ENCODE measurements at places on chromosomes 7 and 10.

DNA sequence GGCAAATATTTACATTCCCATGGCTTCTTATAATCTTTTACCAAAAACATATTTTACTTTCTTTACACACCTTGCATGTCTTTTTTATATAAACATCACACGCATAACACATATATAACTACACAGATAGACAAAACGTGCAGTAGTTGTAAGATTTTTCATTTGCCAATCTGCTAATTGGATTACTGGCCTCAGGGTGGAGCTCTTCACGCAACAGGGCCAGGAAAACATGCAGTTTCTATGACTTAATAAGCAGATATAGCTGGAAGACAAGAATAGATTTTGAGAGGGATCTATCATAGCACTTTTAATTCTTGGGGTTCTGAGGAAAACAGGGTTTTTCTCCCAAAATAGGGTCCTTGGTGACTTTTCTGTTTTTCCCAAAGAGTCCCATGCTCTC is 12.7 kb downstream of the ACADSB start:
- no peak for DNase-seq

- DNase-seq: no peak
These were observed 122.0 kb upstream of the HABP2 start for GRCh38 chr10:113430634-113431397.

- no peak for DNase-seq
These were observed 11.0 kb downstream of the TBATA start for GRCh38 chr10:70773965-70774809.

- DNase-seq: no peak
These were observed 30.8 kb downstream of the STRIP2 start for GRCh38 chr7:129465080-129465479.

DNA sequence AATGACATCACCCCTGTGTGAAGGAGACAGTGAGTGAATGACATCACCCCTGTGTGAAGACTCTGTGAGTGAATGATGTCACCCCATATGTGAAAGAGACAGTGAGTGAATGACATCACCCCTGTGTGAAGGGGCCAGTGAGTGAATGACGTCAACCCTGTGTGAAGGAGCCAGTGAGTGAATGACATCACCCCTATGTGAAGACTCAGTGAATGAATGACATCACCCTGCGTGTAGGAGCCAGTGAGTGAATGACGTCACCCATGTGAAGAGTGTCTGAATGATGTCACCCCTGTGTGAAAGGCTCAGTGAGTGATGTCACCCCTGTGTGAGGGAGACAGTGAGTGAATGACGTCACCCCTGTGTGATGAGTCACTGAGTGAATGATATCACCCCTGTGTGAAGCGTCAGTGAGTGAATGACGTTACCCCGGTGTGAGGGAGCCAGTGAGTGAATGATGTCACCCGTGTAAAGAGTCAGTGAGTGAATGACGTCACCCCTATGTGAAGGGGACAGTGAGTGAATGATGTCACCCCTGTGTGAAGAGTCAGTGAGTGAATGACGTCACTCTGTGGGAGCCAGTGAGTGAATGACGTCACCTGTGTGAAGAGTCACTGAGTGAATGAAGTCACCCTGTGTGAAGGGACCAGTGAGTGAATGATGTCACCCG is 478.1 kb downstream of the PTPRN2 start:
- no peak for DNase-seq

DNA sequence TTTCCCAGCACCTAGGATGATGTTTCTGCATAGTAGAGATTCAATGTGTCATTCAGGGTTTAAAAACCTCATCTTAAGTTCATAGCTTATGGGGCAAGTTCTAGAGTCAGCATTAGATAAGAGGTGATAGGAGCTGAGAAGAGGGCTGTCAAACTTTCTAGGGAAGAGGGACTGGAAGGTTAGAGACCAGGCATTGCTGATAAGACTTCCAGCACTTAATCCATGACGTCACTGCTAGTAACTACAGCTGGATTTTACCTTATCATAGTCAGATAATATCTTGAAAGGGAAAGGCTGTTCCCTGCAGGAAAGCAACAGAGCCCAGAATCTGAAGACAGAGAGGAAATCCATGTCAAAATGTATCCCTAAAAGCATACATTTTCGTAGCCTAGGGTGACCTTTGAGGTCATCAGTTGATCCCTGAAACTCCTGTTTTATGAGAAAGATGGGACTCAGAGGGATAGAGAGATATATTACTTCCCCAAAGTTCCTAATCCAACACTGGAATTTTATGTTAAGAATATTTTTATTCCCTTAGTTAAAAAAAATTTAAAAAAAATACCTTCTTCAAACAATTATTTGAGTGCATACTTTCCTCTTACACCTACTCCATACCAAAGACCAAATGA is 3.3 kb upstream of the CPED1 start:
- DNase-seq: no peak

- DNase-seq: no peak
These were observed 78.2 kb downstream of the ELFN1 start for GRCh38 chr7:1748076-1748838.

- DNase-seq: no peak
These were observed 175.0 kb downstream of the CTNNA3 start for GRCh38 chr10:67520924-67521520.

DNA sequence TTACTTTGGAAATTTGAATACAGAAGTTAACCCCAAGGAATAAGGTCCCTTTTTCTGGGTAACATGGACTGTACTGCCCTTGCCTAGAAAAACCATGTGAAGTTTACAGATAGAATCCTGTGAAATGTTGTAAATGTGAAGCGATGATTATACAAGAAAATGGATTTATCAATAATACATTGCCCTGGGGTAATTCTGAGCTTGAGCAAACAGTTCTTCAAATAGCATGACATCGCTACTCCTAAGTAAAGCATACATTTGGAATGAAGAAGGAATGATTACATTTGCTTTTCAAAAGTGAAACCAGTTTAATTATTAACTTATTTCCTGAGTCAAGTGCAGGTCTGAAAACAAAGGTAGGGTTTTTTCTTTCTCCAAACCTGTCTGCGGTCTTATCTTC is 43.3 kb upstream of the FZD8 start:
- DNase-seq: no peak

- no peak for DNase-seq
These were observed 24.0 kb upstream of the XPNPEP1 start for GRCh38 chr10:109947111-109947920.

DNA sequence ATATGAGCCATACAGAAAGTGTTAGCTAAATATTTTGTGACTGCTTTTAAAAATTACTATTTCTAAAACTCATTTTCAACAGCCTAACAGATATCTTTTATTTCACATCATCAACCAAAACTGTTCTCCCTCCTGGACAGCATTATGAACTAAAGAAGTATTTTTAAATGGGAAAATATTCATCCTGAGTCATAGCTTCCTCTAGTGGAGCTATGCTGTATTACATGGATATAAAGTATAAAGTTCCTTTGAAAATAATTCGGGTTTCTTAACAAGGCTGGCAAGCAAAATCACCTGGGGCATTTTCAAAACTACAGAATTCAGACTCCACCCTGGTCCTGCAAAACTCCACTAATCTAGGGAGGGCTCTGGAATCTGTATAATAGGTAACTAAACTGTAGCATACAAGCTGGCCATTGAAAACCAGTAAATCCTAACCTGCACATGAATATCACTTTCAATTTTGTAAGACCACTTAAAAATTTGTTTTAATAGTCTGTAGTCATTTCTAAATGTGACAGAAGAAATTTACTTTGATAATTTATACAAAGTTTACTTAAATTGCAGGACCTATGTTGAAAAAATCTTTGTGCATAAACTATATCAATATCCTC is 53.5 kb downstream of the SCIN start:
- no peak for DNase-seq

DNA sequence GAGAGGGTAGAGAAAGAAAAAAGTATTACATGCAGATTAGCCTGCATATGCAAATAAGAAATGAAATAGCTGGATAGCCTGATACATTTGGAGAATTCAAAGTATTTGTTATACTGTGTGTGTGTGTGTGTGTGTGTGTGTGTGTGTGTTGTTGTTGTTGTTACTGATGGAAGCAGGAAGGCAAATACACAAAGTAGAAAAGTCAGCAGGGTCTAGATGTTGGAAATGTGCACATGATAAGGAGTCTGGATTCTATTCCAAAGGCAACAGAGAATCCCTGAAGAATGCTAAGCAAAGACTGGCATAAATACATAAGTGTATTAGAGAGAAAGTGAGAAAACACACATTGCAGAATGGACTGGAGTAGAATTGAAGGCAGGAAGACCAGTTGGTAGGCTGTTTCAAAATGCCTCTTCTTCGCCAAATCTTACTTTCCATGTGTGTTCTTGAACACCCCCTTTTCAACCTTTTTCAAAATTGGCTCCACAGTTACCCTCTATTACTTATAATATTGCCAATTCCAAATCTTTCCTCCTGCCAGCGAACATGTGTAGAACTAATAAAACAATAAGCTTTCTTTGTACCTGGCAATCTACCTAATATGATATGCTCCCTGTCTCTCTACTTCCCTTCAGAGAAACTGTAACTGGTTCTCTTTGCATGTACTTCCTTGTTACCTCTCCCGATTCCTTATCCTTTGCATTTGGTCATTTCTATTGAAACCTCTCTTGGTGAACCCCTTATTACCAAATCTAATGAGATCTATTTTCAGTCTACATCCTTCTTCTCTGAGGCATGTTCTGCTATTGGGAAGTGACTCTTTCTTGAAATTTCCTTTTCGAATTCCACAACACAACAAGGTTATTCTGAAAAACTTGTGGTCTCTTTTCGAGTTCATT is 6.2 kb downstream of the CPED1 start:
- DNase-seq: no peak

- DNase-seq: no peak
These were observed 605.3 kb upstream of the FOXK1 start for GRCh38 chr7:4076701-4077294.

DNA sequence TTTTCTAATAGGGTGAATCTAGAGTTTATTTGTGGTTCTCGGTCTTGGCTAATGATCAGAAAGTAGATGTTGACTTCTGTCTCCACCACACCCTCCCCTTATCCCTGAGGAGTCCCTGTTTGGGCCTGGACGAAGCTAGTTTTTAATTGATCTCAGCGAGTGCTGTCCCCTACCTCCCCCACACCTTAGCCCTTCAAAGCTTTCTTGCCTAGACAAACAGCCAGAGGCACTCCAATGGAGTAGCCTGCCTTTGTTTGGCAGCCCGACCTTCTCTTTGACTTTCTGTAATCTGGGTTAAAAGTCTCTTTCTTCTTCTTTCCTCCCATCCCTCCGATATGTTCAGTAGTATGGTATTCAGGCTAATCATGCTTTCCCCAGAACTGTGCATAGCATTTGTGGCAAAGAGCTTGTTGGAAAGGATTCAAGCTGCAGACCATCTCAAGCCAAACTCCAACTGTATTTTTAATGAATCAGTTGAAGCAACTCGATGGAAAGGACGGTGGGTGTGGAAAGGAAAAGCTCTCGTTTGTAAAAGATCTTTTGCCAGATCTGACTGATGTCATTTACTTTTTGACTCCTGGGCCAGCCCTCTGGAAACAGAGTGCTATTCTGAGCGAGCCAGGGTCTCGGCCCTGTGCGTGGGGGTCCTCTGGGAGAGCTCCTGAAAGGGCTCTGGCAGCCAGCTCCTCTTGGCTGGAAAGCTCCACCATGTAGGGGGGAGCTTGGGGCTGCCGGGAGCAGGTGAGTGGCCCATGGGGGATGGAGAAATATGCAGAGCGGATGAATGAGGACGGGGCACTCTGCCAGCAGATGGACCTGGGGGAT is 4.5 kb downstream of the FAM180A start:
- no peak for DNase-seq

Data from stimulated activated CD8-positive, alpha-beta memory T cell treated with anti-CD3 and anti-CD28 coated beads, Interleukin-2, amount 100 ng/mL, for 1 hour (primary cell).